Mammary epithelial cell (primary cell): ENCODE measurements at places on chromosomes 11 and 22. TPM values are rescaled to one million over a fixed set of nuclear protein-coding genes. Genes with fewer than 3 reads are reported as not detected.

- no peak for DNase-seq
Observed at GRCh38 chr22:30873086-30873650, 95.4 kb downstream of the MORC2 start.

DNA sequence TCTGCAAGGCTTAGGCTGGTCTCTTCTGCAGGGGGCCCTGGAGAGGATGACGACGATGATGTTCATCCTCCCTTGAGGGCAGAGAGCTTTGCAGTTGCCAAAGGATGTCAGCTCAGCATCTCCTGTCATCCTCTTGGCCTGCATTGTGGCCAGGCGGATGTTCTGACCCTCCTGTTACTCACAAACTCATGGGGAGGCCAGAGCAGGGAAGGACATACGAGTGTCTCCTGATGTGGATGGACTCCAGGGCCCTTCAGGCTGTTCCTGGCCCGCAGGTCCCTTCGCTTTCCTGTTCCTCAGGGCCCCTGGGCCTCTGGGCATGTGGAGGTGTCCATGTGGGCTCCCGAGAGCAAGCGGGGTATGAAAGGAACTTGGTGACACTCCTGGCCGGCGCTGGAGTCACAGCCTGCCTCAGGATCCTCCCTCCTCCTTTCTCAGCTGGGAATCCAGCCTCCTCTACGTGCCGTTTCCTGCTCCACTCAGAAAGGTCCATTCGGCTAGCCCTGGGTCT lies 8.5 kb downstream of the ADORA2A start:
- no peak for DNase-seq

DNA sequence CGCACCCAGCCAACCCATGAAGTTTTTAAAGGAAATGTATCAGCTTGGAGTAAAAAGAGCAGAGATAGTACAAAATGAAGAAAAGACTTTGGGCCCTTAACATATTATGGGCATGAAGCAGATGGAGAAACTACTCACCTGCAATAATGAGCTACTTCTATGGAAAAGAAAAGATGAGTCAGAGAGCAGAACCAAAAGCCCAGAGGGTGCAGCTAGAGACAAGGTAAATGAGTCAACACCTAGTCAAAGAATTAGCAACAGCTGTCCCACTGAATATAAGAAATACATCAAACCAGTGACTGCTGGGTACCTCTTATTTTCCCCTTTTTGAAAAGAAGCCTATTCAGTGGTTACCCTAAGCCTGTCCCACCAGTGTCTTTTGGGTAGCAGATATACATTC lies 61.8 kb downstream of the RPL27A start:
- DNase-seq, result peak; percentile 91

- peak; percentile 35 for DNase-seq
Observed at GRCh38 chr11:111361874-111362273, 17.2 kb downstream of the POU2AF1 start.

DNA sequence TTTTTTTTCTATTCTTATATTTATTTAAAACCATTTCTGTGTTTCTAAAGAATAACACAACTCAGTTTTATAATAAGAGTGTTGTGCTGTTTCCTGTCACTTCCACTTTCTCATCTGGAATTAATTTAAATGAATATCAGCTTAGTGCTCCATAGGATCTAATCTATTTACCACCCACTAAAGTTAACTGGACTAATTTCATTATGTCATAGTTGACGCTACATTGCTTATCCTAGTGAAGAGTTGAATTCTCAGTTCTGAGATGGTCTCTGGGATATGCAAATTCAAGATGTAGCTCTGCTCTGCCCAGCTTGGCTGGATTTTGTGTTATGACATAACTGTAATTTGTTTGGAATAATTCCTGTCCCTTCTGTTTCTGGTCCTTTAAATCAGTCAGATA lies 380.1 kb downstream of the METTL15 start:
- DNase-seq, result no peak

- no peak for DNase-seq
Observed at GRCh38 chr11:19493446-19494213, 219.0 kb upstream of the NAV2 start.

GRCh38 chr11:92295175-92296137 lies 70.8 kb downstream of the FAT3 start:
- no peak for DNase-seq

- DNase-seq, result no peak
Observed at GRCh38 chr22:44700456-44700855, 1.5 kb upstream of the PRR5 start.

DNA sequence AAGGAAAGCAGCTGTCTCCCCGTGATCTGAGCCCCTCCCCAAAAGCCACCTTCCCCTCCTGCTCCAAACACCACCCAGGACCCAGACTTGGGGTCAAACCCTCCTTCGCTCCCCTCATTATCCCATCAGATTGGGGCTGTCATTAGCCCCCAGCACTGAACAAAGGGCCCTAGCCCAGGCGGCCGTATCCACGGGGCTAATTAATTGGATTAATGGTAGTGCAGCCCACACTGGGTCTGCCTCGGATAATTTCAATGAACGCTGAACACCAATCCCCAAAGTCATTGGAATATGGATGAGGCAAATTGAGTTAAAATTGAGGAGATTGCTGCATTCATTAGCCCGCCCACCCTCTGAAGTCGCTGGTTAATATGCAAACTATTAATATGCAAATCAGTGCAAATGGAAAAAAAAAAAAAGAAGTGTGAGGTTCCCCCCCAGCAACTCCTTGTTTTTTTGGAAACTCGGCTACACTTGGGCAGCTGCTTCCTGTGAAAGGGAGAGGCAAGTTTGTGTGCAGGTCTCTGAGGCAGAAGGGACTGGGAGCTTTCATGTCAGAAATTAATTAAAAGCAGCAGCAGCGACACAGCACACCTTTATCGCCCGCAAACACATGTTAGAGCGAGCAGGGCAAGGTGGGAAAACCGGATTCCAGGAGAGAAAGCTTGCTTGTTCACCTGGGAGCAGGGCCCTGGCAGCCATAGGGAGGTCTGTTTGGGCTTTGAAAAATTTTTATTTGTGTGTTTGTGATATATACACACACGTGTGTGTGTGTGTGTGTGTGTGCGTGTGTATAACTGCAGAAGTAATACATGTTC lies 517.8 kb downstream of the MIAT start:
- no peak for DNase-seq

GRCh38 chr22:49561976-49562375 lies 265.7 kb downstream of the BRD1 start:
- no peak for DNase-seq

GRCh38 chr22:40308999-40309573 lies 37.2 kb upstream of the ADSL start:
- DNase-seq, result no peak

GRCh38 chr11:81644239-81644840 lies 1089.3 kb downstream of the FAM181B start:
- peak; percentile 51 for DNase-seq

GRCh38 chr11:126601550-126602215 lies 246.2 kb downstream of the ST3GAL4 start:
- DNase-seq, result no peak

DNA sequence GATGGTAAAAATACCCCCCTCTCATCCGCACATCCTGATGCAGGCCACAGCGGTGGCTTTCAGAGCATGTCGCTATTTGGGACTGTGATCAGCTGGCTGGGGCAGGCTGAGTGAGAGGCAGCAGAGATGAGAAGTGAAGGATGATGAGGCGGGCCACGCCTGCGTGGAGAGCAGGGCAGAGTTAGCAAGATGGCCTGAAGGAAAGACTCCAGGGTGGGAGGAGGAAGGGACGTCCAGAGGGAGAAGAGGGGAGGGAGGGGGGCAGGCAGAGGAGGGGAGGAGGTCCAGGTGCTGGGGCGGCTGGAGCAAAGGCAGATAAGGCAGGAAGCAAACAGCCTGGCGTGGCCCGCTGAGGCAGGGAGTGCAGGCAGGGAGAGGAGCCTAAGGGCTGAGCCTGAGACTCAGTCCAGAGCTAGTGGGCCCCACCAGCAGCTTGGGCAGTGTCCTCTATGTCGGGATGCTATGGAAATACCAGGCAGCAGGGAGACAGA lies 29.1 kb downstream of the LRFN4 start:
- DNase-seq, result no peak

DNA sequence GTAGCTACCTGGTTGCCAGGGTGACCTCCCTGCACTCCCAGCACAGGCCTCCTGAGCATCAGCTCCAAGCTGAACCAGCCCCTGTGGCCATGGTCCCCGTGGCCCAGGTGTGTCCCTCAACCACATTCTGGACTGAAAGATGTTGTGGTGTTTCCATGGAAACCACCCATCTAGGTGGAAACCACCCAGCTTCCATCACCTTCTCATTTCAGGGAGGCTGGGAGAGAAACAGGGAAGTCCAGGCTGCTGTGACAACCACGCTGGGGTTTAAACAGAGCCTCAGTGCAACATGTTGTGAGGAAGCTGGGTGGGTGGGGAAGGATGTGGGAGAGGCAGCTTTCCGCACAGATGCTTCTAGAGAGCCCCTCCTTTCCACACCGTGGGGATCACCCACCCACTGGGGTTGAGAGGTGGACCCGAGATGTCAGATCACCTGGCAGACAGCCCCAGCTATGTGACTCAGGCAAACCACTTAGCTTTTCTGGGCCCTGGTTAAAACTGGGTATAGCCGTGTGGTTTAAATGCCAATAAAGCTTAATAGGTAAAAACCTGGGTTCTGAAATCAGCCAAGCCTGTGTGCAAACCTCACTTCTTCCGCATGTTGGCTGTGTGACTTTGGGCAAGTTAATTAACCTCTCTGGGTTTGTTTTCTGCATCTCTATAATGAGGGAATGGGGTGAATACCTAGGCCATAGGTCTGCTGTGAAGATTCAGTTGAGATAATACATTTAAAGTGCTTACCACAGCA lies 46.4 kb downstream of the CD82 start:
- DNase-seq, result peak; percentile 21

DNA sequence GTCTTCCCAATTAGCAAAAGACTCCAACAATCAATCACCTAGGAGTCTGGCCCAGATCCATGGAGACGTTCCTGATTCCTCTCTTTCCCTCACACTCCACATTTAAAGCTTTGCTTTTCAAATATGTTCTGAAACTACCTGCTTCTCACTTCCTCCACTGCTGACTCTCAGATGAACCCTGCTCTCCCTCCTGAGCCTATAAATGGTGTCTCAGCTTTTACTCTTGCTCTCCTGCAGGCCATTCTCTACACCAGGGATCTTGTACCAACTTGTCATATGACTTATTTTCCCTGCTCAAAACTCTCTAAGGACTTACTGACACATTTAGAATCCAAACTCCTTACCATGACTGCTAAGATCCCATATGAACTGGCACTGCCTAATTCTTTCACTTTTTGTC lies 138.4 kb upstream of the DDI1 start:
- peak; percentile 16 for DNase-seq

GRCh38 chr11:62888406-62888805 lies 7.7 kb downstream of the SLC3A2 start:
- DNase-seq, result no peak

DNA sequence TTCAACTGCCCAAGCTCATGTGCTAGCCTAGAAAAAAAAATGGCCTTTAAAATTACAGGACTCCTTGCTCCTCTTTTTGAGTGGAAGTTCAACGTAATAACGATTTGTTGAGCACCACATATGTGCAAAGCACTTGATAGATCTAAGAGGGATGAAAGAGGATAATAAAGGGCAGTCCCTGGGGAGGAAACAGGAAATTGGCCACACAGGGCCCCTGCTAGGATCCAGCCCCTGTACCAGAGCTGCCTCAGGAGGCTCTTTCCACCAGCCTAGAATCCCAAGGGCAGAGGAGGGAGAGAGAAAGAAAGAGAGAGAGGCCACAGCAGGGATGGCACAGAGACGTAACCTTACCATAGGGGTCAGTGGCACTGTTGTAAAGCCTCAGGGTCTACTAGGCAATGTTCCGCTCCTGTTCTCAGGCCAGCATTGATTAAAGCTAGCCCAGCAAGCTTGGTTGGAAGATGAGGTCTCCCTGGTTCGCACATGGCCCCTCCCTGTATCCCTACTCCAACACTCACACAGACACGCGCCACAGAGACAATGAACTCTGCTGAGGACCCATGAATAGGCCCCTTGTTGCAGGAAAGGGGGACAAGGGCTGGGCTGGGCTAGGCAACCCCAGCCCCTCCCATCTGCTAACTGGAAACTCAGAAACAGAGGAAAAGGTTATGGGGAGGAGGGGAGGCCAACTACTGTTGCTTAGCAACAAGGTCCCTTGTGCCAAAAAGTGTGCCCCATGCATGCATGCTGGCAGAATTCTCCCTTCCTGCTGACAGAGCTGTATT lies at the start of gene TMPRSS5:
Gene TMPRSS5 (minus strand): TSS at position 438 of the 785 bp plus-strand sequence. CDS start 84 bp downstream, at position 354.
- DNase-seq, result no peak

DNA sequence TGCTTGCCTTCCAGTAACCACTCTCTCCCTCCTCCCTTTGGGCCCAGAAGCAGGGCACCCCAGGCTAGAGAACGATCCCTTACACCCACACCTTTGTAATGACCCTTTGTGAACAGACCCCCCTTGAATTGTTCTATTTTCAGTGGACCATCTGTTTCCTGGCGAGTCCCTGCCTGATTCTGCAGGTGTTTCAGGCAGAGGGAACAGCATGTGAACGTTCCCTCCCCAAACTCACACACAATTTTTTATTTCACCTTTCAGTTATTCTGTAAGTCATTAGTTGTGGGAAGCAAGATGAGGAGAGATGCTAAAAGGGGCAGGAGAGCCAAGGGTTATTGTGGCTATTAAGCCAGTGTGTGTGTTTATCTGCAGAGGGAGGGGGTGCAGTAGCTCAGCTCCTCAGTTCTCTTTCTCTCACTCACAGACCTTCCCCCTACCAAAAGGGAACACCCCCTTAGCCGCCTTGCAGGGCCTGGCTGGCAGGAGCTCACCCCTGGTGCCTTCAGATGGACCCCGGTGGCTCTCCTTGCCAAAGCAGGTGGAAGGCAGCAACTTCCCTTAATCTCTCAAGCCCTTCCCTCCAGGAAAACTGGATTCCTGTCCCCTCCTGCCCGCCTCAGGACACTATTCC lies 64.8 kb upstream of the SPON1 start:
- DNase-seq, result no peak

DNA sequence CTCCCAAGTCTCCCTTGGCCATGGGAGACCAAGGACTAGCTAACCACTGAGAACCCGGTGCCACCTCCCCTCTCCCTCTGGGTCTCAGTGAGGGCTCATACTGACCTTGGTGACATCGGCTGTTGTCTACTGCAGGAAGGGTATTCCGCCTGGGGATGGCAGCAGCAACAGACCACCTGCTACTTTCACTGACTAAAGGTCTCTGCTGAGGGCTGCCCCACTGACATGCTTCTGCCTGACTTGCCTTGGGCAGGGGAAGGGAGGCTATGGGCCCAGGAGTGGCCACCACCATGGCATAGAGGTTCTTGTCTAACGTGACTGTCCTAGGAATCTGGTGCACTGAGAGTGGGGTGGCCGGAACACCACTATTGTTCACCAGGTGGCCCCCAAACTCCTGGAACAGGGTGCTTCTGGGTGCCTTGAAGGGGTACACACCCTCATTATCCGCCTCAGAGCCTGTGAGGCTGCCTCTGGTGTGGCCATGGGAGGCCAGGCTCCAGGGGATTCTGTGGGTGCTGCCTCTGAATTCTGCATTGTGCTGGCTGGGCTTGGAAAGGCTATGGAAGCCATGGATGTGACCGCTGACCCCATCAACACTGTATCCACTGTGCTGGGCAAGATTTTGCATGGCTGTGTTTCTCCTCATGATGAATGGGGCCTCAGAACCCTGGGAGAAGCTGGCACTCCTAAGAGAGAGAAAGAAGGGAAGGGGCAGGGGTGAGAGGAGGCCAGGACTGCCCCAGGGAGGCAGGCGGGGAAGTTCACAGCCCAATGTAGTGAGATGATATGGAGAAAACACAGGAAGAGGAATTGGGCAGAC lies 38.3 kb downstream of the GAB4 start:
- DNase-seq, result no peak

PHLDA2 gene
- total RNA-seq, result 9.5 TPM

H19 gene
- total RNA-seq, result 31.8 TPM

SLC5A4 gene
- not detected for total RNA-seq

INSC gene
- total RNA-seq, result 1.6 and 2.0 TPM in 2 replicates

RIMBP3B gene
- not detected for total RNA-seq

GTSE1 gene
- total RNA-seq, result 4.4 and 22.3 TPM in 2 replicates

ARHGAP20 gene
- total RNA-seq, result 0.17 TPM

PLEKHA7 gene
- 3.5 and 5.9 TPM in 2 replicates for total RNA-seq

TRIM29 gene
- 341 TPM for total RNA-seq

TRAF6 gene
- total RNA-seq, result 11.2 and 11.4 TPM in 2 replicates

ZNF74 gene
- total RNA-seq, result 7.8 and 10.8 TPM in 2 replicates
